ENCODE measurements at places on chromosomes 2 and 18.

DNA sequence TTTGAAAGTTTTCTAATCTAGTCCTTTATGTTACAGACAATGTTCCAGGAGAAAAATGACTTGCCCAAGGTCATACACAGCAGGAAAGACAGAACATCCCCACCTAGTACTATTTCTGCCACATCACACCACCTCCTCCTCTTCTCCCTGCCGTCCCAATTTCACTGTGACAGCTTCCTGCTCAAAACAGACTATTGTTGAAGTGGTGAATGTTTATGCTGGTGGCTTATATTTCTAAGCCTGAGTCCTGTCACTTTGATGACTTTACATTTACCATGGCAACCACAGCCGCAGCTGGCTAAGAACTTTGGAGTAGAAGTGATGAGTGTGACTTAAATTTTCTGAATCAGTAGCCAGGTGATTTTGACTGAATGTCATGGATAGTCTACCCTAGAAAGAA is 10.0 kb downstream of the GALNT5 start:
- DNase-seq = no peak

DNA sequence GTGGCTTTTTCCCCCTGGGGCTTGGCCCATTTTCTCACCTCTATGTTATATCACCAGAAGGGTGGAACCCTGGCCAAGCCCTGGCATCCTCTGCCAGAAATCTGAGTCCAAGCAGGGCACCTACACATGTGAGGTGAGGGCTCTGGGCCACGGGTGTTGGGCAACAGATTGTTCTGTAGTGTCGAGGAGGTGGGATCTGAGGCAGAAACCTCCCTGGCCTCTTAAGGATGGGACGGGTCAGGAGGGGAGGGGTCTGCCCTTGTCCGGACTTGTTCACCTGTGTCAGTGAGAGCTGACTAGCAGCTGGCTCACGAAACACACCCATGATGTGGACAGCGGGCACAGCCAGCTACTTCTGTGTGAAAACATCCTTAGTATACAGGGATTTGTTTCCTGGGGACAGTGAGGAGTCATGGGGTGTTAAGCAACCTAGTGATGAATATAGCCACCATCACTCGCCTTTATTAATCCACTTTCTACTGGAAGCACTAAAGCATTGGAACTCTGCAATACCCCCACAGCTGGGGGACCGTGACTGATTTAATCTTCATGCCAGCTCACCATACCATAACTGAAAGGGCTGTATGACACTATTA is 35.6 kb downstream of the EPAS1 start:
- no peak for DNase-seq

DNA sequence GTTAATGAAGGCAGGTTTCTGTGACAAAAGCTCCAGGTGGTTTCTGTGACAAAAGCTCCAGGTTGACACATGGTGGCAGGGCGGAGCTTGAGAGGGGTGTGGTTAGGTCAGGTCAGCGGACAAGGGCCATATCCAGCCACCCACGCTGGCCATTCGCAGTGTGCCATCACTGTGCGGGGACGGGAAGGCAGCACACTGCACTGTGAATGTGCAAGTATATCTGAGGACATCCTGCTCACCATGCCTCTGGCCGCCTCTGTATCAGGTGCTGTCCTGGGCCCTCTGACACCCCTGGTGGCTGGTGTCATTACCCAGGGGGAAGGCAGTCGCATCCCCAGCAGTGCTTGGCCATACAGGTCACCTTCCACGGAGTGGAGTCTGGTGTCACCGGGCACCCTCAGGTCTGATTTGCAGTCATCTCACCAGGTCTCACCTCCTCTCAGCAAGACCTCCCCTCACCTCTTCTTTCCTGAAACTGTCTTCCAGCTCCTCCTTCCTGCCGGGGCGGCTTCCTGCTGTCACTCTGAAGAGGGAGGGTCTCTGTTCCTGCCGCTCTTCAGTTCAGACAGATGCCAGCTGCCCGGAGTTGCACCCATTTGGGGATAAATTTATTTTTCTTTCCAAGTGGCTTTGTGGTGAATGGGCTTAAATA is 34.9 kb downstream of the CTIF start:
- no peak for DNase-seq

- DNase-seq = no peak
These were observed 190.7 kb downstream of the NOL4 start for GRCh38 chr18:34033968-34034367.

DNA sequence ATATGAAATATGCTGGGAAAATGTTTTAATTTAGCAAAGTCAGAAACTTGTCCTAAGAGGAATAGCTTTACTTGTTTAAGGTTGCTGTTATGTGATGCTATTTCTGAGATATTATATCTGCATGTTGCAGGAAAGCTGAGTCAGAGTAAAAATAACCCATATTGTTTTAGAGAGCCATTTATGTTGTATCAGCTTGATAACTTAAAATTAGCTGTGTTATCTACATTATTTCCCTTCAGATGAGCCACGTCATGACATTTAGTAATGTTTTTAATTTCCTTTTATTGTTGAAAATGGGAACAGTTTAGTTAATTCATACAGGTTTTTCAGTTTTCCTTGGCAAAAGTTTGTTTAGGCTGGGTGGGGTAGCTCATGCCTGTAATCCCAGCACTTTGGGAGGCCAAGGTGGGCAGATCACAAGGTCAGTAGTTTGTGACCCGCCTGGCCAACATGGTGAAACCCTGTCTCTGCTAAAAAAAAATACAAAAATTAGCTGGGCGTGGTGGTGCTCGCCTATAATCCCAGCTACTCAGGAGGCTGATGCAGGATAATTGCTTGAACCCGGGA is 55.8 kb downstream of the TTC27 start:
- DNase-seq = no peak

GRCh38 chr2:104945121-104945520 is 91.2 kb downstream of the POU3F3 start:
- no peak for DNase-seq

DNA sequence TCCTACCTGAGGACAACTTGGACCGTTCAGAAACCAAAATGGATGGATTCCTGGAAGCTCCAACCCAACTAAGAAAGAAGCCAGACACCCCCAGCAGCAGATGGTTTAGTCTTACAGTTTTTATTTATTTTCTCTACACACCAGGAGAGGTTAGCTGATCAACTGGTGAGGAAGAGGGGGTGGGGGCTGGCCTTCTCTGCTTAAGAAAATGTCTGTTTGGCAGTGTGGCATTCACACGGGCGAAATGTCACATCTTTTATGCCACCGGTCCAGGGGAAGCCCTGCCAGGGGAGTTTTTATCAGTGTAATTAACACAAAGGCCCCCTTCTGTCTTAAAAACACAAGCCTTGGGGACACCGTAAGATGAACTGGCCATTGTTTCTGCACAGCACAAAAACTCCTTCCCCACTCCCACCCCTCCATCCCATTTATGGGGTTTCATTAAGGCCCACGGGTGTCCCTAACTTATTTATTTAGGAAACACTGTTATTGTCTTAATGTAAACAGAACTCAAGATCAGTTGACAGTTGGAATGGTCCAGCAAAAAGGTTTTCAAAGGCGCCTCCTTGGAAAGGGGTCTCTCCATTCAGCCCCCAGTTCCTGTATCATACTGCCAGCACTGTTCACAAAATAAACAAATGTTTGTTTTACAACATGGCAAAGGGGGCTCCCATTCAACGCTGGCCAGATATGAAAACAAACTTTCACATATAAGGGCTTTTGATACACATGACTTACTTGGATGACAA is 217.0 kb downstream of the C1D start:
- DNase-seq = no peak

DNA sequence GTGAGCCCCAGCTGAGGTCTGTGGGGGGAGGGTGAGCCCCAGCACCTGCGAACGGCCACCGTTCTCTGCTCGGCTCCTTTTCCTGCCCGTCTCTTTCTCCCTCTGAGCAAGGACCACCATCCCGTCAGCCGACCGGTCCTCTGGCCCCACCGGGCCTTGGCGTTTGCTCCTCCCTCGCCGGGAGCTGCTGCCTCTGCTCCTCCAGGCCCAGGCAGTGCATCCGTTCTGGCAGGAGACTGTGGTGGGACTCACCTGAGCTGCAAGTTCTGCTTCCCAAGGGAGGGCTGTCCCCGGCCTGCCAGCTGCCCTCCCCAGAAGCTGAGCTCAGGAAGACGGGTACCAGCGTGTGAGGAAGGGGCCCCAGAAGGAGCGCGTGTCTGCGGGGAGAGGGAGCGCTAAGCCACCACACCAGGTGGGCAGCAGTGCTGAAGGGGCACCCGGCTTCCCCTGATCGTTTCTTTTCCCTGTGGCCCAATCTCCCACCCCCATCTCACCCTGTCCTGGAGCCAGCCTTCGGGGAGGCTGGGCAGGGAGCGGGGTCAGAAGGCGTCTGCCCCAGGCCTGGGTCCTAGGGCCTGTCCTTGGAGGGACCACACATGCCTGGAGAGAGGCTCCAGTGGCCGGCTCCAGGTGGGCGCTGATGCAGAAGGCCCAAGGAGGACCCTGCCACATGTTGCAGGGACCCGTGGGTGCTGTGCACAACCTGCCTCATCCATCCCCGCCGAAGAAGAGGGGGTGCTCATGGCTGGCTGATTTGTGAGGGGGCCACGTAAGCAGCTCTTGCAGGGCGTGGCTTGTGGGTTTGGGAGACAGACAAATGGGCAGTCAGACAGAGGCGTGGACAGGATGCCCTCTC is 2.5 kb upstream of the RTP5 start:
- no peak for DNase-seq

DNA sequence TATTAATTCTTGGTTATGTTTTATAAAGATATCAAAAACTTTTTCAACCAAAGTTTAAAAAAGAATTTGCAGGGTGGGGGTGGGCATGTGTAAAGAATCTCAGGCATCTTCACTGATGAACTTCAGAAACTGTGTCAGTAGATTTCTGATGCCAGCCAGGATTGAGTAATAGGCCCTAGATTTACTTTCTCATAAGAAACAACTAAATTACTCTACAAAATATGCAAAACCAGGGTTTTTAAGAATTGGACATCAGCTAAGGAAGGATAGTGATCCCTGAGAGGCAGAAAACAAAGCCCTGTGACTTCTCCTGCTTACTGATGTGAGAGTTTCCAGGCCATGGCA is 11.9 kb upstream of the IL1R1 start:
- no peak for DNase-seq

DNA sequence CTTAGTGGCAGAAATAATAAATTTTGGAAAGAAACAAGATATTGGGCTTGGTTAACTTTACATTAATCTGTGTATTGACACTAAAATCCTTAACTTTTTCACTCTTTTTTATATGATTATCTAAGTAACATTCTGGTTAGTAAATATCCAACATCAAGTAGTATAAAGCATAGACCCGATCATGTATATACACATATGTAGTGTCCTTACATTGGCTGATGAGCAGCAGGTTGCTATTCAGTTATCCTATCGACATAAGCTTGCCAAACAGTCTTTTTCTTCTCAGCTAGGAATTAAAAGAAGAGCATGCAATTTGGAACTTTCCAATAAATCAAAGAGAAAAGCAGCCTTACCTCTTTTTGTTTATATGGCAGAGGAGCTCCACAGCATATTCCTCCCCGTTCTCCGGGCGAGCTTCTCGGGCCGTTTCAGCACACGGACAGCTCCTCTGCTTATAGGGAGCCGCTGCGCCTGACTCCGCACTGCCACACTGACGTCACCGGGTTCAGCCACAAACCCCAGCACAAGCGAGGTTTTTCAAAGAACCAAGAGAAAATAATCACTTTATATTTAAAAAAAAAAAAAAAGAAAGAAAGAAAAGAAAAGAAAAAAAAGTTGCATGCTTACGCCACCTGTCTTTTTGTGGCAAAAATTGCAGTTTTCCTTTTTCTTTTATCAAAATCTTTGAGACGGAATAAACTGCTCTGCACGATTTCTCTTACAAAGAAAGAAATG is at the start of gene SCG2:
SCG2 (minus strand) TSS at position 430 of the 735 bp plus-strand sequence. CDS start 3,079 bp downstream, outside the sequence.
- DNase-seq = peak; percentile 18

GRCh38 chr2:133841900-133842299 is 273.6 kb upstream of the NCKAP5 start:
- DNase-seq = no peak

DNA sequence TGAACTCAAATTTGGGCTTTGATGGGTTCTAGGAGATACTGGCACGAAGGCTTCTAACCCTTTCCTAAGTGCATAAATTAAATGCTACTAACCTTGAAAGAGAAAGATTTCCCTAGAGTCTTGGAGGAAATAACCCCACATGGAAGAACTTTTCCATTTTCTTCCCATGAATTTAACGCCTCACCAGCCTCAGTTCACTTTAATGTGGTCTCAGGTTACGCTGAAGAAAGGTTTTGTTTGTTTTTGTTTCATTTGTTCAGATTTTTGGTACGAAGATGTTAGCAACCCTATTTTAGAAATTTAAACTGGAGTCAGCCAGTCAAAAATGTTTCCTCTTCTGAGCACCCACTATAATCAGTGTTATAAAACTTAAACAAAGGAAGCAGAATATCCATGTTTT is 30.7 kb downstream of the METTL4 start:
- DNase-seq = no peak

DNA sequence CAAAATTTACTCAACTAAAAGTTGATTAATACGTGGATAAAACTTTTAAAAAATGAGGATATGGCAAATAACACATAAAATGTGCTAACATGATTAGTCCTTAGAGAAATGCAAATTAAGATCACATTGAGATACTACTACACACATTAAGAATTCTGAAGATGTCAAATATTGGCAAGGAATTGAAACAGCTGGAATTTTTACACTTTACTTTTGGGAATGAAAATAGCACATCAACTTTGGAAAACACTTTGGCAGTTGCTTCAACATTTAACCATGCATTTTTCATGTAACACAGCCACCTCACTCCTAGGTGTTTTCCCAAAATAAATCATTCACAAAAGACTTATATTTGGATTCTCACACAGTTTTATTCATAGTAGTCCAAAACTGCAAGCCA is 687.9 kb upstream of the SETBP1 start:
- no peak for DNase-seq

- no peak for DNase-seq
These were observed 124.5 kb downstream of the CNTNAP5 start for GRCh38 chr2:124149571-124149970.

DNA sequence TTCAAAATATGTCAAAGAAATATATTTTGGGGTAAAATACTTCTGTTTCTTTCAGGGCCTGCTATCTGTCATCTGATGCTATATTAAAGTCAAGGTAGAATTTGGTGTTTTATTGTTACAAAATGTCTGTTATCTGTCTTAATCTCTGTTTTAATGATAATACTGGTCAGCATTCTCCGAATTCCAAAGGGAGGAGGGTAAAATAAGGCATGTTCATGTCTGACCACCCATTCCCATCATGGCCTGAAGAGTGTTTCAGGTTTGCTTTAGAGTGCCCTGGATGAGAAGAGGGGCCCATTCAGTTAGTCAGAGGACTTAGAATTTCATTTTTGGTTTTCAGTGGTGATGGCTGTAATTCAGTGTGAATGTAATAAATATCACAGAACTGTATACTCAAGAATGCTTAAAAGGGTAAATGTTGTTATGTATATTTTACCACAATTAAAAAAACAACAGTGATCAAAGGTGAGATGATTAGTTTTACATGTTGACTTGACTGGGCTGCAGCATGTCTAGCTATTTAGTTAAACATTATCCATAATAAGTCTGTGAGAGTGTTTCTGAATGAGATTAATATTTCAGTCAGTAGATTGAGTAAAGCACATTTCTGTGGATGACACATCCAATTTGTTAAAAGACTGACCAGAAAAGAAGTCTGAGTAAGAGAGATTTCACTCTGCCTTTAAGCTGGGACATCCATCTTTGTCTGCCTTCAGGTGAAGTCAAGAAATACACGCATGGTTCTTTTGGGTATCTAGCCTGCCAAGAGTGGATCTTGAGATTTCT is 467.9 kb upstream of the SYT4 start:
- DNase-seq = no peak

- DNase-seq = peak; percentile 22
These were observed 647 bp downstream of the PSME4 start for GRCh38 chr2:53969968-53970723.

GRCh38 chr2:96423291-96423690 is 81.9 kb downstream of the NEURL3 start:
- DNase-seq = no peak
